SW480 (cell line): ENCODE measurements at places on chromosomes 2 and 18.

GRCh38 chr2:68274022-68274421 is 21.7 kb upstream of the PPP3R1 start:
- DNase-seq: no peak

GRCh38 chr2:136175868-136176267 is 57.9 kb upstream of the CXCR4 start:
- no peak for DNase-seq

GRCh38 chr2:158239271-158239670 is 137.6 kb downstream of the UPP2 start:
- DNase-seq: no peak

DNA sequence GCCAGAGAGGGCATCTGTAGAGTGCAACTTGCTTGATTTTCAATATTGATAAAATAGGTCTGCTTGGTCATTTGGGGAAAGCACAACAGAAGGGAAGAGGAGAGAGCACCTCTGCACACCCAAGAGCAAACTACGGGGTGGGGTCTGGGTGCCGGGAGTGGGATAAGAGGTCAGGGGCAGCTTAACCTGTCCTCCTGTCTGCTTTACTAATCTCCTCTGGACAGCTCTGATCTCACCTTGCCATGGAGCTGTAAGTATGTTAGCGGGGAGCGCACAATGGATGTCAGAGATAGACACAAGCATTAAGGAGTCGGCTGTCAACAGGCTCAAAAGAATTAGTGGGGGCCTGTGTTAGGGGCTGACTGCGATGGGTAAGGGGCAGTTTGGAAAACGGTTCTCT is 328.7 kb downstream of the CYRIA start:
- no peak for DNase-seq

DNA sequence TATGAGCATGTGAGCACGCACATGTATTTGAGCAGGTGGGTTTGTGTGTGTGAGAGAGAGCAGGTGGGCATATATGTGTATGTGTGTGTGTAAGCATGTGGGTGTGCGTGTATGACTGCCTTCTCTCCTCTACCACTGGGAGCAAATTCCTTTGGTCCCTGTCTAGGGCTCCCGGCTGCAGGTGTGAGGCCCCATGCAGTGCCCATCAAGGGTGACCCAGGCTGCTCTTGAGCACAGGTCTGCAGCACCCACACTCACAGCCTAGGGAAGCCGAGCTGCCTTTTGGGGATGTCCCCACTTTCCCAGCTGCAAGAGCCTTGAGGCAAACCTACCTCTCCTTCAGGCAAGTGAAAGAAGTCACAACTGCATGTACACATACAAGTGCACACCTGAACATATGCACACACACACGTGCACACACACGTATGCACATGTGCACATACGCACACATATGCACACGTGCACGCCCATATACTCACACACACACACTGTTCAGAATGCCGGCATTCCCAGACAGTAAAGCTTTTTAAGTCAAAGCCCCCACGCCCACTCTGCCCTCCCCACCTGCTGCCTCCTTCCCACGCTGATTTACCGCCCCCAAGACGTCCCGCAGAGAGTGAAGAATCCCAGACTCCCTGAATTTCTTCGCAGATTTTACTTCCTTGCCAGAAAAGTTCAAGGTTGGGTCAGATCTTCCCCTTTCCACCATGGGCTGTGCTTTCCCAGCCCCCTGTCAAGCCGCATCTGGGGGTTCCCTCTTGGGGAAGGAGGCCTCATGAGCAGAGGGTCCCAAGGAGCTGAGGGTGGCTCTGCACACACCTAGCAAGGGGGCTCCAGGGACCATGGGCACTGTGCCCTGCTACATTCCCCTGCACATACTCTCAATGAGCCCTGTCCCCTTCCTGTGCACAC is 170.6 kb downstream of the TWIST2 start:
- no peak for DNase-seq

DNA sequence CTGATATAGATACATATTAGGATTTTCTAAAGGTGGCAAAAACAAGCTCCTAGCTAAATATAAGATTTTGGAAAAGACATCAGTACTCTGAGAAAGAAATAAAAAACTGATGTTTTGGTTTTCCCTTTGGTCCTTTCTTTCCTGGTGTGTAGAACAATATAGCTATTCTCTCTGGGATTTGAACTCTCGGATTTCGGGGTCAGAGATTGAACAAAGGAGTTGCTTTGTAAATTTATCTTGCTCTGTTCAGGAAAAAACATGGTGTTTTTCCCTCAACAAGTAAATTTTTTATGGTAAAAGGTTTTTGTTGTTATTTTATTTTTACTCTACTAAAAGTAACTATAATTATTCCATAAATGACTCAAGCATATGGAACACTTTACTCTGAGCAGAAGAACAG is 889.3 kb downstream of the ERBB4 start:
- no peak for DNase-seq

GRCh38 chr18:31736630-31737029 is 24.1 kb downstream of the SLC25A52 start:
- DNase-seq: no peak

DNA sequence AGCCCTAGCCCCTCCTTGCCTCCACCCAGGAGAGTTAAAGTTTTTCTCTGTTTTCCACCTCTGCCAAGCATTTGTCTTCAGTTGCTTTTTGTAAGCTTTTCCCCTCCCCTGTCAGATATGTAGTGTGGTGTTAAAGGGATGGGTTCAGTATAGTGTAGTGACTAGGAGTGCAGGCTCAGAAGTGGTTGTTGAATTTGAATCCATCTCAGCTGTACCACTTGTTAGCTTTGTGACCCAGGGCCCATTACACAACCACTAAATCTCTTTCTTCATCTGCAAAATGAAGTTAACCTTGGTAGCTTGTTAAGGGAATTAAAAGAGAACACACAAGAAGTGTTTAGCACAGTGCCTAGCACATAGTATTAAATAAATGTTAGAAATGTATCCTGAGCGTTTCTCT is 56.9 kb downstream of the MAP3K20 start:
- no peak for DNase-seq

DNA sequence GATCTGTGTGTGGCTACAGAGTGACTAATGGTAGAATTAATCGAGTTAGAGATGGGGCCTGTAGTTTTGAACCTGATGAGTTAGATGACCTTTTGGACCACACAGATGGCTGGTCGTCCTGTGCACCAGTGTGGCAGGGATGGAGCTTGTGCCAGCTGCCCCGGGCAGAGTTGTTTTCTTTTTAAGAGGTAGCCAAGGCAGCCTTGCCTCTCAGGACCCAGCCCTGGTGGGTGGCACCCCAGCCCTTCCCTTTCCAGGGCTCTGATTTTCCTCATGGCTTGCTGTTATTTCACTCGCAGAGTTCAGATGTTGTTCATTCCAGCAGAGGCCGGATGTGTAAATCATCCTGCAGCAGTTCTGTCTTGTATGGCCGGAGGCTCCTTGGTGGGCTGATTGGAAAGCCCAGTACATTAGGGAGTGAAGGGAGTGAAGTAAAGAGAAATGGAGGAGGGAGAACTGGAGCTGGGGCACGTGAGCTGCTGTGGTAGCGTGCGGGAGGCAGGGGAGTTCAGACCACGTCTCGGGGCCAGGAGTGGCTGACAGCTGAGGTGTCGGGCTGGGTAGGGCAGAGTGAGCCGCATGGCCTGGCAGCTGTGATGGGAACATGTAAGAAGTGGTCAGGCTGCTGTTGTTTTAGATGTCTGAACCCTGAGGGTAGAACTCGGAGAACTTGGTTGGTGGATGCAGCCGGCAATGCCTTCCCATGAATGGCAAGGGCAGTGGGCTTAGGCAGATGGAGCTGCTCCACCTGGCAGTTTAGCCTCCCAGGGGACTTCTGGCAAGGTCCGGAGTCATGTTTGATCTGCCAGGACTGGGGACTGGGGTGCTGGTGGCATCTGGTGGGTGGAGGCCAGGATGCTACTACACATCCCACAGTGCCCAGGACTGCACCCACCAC is 28.8 kb downstream of the ASAP2 start:
- peak; percentile 80 for DNase-seq

DNA sequence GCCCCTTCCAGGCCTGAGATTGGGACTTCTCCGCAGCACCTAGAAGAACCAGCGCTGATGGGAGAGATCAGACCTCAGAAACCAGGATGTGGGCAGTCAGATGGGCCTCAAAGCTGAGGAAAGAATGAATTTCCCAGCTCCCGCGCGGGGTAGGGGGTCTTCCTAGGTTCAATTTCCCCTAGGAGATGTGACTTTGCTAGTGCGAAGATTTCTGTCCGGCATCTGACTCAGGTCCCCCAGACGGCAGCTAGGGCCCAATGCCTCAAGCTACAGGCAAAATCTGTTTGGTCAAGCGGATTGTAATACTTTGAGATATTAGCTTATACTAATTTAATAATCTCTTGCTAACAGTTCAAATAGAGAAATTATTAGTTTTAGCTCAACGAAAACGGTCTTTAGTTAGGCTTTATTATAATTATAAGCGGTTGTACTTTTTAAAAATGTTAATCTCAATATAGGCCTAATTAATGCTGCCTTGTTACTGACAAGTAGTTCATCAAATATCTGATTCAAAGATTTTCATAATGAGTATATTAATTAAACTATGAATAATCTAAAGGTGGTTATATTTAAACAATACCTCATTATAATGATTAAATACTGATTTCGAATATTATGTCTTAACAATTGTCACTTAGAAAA is 5.8 kb downstream of the DLX1 start:
- no peak for DNase-seq
